Daoy (cell line): ENCODE measurements at places on chromosomes 7 and 10.
A peak's percentile ranks its signal among the peaks of the same experiment; 100 is the strongest.

DNA sequence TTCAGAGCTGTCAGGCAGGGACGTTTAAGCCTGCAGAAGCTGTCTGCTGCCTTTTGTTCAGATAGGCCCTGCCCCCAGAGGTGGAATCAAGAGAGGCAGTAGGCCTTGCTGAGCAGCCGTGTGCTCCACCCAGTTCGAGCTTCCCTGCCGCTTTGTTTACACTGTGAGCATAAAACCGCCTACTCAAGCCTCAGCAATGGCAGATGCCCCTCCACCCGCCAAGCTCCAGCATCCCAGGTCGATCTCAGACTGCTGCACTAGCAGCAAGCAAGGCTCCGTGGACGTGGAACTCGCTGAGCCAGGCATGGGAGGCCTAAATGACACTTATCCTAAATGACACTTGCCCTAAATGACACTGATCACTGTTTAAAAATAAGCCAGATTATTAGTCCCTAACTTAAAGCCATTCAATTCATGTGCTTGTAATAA lies 6.8 kb upstream of the ASB15 start:
- peak; percentile 49 for DNase-seq

- DNase-seq = peak; percentile 77
Observed at GRCh38 chr7:36487756-36488336, 98.2 kb downstream of the ANLN start.

DNA sequence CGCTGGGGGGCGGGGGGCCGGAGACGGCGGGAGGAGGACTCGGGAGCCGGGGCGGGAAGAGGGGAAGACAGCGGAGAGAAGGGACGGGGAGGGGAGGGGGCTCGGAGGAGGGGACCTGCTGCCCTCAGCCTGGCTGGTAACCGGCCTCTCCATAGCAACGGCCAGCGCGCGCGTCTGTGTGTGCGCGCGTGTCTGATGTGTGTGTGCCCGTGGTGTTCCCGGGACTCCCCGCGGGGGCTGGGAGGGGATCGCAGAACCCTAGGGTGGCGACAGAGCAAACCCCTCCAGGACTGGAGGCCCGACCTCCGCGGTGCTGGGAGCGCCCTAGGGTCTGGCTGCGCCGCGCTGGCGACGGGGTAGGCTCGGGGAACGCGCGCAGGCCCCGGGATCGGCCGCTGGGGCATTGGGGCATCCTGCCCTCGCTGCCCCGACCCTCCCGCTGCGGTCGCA lies 356.3 kb downstream of the DNAJB6 start:
- DNase-seq = no peak

- no peak for DNase-seq
Observed at GRCh38 chr10:99615426-99615825, 4.8 kb downstream of the SLC25A28 start.

GRCh38 chr7:130803127-130803526 lies 69.1 kb upstream of the KLF14 start:
- DNase-seq = no peak

GRCh38 chr10:42987121-42987541 lies 89.7 kb upstream of the RET start:
- no peak for DNase-seq

DNA sequence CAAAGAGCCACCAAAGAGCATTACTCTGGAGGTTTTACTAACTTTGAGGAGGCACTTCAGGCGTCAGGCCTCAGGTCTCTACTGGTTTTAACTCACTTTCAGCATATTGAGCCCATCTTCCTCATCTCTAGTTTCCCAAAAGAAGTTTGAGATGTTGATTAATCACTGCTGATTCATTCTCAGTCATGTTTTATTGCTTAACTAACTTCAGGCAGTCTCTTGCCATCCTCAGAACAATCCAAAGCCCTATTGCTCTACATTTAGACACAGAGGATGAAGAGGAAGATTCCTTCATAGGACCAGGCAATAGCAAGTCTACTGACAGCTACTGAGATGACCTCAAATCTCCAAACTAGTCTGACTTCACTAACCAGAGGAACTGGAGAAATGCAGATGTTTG lies 39.1 kb upstream of the BET1 start:
- DNase-seq = peak; percentile 41

- DNase-seq = no peak
Observed at GRCh38 chr7:25460433-25460832, 232.1 kb upstream of the NPVF start.

DNA sequence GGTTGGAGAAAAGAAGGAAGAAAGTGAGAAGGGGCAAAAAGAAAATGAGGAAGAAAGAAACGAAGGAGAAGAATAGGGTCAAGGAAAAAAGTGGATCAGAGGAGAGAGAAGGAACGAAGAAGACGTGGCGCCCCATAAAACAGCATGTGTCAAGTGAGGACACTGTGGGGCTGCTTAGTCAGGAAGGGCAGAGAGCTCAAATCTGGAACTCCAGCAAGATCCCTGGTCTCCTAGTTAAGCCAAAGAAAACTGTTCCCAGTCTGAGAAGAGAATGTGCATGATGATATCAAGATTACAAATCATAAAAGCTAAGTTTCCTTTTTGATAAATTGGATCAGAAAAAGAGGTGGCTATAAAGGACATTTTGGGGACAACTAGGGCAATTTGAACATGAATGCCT lies 33.0 kb downstream of the CREB3L2 start:
- no peak for DNase-seq

- DNase-seq = no peak
Observed at GRCh38 chr10:112039823-112040222, 143.7 kb downstream of the GPAM start.

GRCh38 chr7:22611758-22612079 lies 111.7 kb upstream of the STEAP1B start:
- DNase-seq = no peak

DNA sequence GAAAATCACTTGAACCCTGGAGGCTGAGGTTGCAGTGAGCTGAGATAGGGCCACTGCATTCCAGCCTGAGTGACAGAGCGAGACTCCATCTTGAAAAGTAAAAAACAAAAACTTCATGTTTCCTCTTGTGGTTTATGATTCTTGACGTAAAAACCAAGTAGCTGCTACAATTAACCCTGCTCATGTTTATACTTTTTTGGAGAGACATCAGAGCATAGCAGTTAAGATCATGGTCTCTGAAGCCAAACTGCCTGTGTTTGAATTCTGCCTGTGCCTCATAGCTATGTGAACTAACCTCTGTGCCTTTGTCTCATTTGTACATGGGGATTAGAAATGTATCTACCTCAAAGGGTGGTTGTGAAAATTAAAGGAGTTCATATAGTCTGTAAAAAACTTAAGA lies 27.2 kb downstream of the SUV39H2 start:
- no peak for DNase-seq

DNA sequence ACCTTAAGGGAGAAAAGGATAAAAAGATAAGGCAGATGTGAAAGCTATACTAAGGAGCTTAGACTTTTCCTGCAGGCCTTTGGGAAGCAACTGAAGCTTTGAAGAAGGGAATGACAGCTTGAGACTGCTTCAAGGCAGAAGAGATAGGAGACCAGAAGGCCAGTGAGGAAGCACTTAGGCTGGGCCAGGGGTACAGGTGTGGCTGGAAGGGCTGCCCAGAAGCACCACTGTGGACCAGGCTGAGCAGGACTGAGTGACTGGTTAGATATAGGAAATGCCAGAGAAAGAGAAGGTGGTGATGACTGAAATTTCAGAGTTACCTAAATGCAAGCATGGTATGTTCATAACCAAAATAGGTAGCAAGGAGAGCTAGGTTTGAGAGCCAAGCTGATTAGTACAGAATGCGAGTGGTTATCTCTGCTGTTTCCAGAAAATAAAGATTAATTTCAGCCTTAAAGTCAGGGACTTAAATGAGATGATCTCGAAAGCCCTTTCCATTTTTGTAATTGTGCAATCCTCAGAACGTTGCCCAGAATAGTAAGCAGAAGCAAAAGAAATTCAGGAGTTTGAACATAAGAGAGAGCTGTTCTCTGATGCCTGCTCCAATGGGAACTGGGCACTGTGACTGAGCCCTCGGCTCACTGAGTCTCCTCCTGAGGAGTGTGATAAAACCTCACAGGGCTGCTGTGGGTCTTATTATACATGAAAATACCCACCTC lies 54.9 kb downstream of the MET start:
- no peak for DNase-seq

DNA sequence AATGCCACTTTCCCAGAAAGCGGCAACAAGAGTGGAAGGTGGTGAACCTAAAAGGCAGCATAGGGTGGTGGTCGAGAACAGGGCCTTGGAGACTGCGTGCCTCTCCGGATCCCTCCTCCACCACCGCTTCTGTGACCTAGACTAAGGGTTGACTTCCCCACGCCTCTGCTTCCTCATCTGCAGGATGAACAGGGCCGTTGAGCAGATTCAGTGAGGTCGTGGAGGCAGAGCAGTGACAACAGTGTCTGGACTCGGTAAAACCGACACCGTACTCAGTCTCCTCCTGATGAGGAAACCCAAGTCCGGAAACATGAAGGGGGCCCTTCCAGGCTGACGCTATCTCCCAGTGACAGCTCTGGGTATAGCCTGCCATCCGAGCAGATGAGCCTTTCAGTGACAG lies 162.6 kb downstream of the CELF2 start:
- DNase-seq = no peak

DNA sequence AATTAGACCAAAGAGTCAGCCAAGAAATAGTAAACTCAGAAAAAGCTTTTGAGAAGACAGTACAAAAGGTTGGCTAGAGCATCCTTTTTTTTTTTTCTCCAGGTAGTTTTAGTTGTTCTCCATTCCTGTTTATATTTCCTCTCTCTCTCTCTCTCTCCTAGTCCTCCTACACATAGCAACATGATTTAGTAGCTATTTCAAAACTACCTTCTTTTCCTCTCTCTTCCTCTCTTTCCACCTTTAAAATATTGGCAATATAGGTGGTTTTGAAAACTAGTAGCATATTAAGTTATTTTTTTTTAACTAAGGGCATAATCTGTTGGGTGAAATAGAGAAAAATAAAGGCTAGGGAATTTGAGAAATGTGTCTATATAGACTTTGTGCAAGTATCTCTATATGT lies 5.0 kb downstream of the SKIDA1 start:
- no peak for DNase-seq
